Activated CD8-positive, alpha-beta memory T cell treated with anti-CD3 and anti-CD28 coated beads, Interleukin-2, amount 10 ng/mL, durations not matched to agents 7 days and 5 days (primary cell): ENCODE measurements at places on chromosomes 6 and 20.

GRCh38 chr6:43742931-43743632 is 26.9 kb upstream of the VEGFA start:
- no peaks in the 10 kb centered on the region for H3K36me3 ChIP-seq
- H3K4me3 ChIP-seq = no peak overlapping the region
- peaks cover 19% of the 10 kb centered on the region for H3K27me3 ChIP-seq
- no peaks in the 10 kb centered on the region for H3K4me1 ChIP-seq

DNA sequence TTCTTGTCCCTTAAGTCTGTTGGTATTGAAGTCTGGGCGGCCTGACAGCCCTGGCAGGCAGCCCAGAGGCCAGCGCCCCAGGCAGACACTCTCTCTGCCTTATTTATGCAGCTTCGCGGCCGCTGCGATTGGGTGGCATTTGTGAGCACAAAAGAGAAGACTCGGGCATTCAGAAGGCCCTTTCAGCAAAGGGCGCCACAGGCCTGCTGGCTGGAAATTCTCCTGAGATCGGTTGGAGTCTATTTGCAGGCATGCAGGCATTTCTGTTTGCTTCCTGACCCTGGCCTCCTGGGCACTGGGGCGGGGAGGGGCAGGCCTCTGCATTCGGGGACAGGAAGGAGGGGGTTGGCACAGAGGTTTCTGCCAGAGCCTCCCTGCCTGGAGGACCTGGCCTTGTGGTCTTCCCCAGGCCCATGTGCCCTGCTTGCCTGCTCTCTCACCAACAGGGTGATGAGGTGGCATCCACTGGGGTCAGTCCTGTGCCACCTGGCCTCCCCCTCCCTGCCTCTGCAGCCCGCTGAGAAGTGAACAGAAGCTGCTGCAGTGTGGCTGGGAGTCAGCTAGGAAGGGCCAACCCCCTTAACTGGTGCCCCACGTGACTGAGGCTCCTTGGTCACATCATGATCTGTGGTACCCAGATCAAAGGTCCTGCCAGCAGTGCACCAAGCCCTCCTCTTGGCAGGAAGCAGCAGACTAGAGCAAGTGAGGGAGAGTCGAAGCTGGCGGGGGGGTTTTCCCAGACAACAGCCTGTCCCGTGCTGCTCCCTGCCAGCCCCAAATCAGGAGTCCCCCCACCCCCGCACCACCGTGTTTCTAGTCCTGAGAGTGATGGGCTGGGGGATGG is 16.6 kb upstream of the CCDC167 start:
- H3K27ac ChIP-seq = peak overlapping the region; percentile 90
- H3K4me1 ChIP-seq = peaks cover 60% of the 10 kb centered on the region
- no peaks in the 10 kb centered on the region for H3K36me3 ChIP-seq
- peak; percentile 93 for DNase-seq
- H3K4me3 ChIP-seq = peak overlapping the region; percentile 66

DNA sequence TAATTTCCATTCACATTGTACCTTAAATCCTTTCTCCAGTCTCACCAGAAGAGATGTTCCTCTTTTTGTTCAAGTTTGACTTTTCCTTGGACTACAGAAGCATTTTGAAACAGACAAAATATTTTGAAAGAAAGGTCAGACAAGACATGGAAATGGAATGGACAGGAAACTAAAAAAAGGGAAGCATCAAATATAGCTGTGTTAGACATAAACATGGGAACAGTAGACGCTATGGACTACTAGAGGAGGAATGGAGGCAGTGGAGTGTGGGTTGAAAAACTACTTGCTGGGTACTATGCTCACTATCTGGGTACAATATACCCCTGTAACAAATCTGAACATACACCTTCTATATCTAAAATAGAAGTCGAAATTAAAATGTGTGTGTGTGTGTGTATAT is 4.1 kb upstream of the FAM135A start:
- H3K27me3 ChIP-seq = peaks cover 29% of the 10 kb centered on the region
- H3K36me3 ChIP-seq = peaks cover 2% of the 10 kb centered on the region
- no peak for DNase-seq
- no peak overlapping the region for H3K27ac ChIP-seq

GRCh38 chr20:46772901-46773300 is 63.5 kb downstream of the SLC2A10 start:
- H3K4me1 ChIP-seq = no peaks in the 10 kb centered on the region
- H3K4me3 ChIP-seq = no peak overlapping the region
- peaks cover 26% of the 10 kb centered on the region for H3K27me3 ChIP-seq
- no peak overlapping the region for H3K27ac ChIP-seq
- no peaks in the 10 kb centered on the region for H3K36me3 ChIP-seq

DNA sequence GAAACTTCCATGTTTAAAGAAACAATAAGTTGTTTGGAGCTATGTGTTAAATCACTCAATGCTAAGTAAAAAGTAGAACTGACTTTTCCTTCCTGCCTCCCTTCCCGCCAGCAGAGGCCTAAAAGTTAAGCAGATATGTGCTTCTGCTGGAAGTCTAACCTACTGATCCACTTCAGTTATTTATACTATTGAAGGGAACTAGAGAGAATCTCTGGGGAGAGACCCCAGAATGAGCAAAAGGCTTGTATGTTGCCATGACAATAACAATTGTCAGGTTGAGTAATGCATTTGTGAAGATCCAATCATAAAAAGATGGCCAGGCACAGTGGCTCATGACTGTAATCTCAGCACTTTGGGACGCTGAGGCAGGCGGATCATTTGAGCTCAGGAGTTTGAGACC is 24.7 kb downstream of the MGME1 start:
- no peaks in the 10 kb centered on the region for H3K27me3 ChIP-seq
- peaks cover 17% of the 10 kb centered on the region for H3K36me3 ChIP-seq
- H3K4me3 ChIP-seq = no peak overlapping the region
- peak overlapping the region; percentile 64 for H3K27ac ChIP-seq
- peaks cover 39% of the 10 kb centered on the region for H3K4me1 ChIP-seq

DNA sequence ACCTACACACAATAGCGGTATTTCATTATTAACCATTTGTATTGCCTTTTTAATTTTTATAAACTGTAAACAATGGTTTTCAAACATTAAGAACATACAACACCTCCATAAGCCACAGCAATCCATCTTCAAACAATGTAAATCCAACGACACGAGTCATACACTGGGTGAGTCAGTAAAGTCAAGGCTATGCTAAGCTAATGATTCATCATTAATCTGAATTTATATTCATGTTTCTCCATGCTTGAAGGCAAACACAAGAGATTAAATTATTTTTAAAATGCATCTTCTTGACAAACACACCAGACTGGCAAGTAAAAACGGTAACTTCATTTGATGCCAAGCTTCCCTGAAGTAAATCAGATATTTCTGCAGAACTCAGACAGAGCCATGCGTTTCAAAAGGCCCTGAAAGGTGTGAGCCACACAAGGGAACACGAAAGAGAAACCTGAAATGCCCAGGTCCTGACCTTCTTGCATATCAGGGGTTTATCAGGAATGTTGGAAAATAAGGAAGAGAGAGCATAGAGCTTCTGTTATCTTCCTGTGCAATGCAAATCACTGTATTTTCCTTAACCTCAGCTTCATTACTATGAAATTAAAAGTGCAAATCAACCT is 162.5 kb downstream of the ALDH8A1 start:
- no peaks in the 10 kb centered on the region for H3K4me1 ChIP-seq

DNA sequence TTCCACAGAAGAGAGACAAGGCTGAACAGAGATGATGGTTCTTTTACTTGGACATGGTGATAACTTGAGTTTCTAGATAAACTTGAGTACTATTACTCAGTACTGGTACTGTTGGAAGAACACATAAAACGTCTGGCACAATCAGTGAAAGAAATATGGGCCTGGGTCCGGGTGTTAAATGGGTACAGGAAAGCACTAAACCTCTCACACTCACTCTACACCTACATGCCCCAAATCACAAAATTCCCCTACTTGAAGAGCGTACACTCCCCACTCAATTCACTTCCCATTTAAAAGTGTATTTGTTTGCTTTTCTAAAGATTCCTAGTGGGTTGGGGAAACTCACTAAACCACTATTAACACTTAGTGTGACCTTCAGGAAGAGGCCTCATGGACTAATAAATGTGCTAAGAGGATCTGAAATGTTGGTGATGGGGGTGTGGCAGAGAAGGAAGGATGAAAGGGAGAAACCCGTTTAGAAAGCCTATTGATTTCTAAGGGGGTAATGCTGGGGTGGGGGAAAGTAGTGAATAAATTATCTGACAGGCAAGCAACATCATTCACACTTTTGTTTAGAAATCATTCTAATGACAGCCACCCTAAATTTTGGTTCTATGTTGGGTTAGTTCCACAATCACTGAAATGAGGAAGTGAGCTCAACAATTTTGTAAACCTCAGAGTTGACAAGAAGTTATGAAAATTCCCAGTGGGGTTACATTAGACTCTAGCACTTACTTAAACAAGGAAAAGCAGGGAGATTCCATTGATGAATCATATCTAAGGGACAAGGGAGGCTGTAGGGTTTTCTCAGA is 222.6 kb upstream of the MARCKS start:
- peaks cover 18% of the 10 kb centered on the region for H3K4me1 ChIP-seq
- peaks cover 12% of the 10 kb centered on the region for H3K27me3 ChIP-seq
- no peak overlapping the region for H3K27ac ChIP-seq
- no peak overlapping the region for H3K4me3 ChIP-seq
- no peak for DNase-seq

GRCh38 chr6:126252154-126252553 is 87.8 kb upstream of the CENPW start:
- no peaks in the 10 kb centered on the region for H3K27me3 ChIP-seq
- H3K36me3 ChIP-seq = no peaks in the 10 kb centered on the region
- H3K27ac ChIP-seq = no peak overlapping the region
- no peak for DNase-seq
- no peak overlapping the region for H3K4me3 ChIP-seq
- no peaks in the 10 kb centered on the region for H3K4me1 ChIP-seq

DNA sequence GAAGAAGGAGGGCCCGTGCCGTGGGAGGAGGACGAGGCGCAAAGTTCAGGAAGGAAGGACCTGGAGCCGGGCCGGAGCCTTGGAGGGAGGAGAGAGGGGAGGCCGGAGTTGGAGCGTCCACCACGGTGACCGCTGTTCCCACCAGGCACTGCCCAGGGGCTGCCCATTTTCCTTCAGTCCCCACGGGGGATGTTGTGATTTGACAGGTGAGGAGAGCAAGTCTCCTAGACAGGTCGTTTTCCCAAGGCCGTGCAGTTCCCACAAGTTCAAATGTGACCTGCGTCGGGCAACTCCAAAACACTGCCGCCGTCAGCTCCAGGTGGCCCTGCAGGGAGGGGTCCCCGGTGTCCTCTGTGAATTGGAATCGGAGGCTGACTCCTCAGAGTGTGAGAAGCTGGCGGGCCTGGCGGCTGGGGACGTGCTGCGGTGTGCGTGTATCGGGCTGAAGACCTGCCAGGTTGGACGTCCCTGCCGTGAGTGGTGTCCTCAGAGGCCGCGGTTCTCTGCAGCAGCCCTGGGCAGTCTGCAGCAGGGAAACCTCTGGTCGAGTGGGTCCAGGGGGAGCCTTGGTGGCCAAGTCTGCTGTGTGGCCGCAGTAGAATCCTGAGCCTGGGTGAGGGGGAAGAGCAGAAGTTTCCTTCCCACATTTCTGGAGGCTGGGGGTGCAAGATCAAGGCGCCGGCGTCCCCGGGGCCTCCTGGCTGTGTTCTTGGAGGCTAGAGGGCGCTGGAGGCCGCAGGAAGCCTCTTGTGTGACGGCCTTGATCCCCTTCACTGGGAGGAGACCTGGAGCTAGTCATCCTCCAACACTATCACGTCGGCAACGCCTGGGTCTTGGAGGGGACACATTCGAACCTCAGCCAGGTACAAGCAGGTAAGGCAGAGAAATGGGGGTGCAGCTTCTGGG is 115.1 kb upstream of the FRMD1 start:
- H3K4me3 ChIP-seq = no peak overlapping the region
- H3K36me3 ChIP-seq = no peaks in the 10 kb centered on the region
- H3K27me3 ChIP-seq = no peaks in the 10 kb centered on the region

DNA sequence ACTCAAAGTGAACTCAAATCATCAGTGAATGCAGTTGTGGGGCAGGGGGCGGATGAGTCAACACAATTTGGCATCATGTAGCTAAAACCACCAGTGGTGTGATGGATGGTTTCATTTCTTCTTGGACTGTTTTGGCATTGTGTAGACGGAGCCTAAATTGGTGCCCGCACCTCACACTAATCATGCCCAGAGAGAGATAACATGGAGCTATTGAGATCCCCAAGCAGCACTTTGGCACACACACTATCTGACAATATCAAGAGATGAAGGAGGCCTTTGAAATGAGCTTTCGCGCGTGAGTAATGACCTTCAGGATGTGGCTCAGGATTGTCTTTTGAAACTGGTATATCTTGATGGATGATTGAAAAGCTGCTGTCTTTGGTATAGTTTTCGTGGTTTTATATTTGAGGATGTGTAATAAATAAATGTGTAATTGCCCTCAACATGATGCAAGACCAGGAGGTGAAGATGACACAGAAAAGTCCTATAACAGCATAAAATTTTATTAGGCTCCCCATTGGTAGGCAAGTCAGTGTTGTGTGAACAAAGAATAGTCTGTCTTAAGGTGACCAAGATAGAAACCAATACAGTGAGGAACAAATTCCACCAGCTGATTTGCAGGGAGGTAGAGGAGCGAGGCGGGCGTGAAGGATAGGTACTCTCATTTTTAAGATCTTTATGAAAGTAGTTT is 174.2 kb downstream of the TSHZ2 start:
- no peaks in the 10 kb centered on the region for H3K36me3 ChIP-seq
- H3K27ac ChIP-seq = no peak overlapping the region
- H3K27me3 ChIP-seq = peaks cover 22% of the 10 kb centered on the region
- no peak for DNase-seq

DNA sequence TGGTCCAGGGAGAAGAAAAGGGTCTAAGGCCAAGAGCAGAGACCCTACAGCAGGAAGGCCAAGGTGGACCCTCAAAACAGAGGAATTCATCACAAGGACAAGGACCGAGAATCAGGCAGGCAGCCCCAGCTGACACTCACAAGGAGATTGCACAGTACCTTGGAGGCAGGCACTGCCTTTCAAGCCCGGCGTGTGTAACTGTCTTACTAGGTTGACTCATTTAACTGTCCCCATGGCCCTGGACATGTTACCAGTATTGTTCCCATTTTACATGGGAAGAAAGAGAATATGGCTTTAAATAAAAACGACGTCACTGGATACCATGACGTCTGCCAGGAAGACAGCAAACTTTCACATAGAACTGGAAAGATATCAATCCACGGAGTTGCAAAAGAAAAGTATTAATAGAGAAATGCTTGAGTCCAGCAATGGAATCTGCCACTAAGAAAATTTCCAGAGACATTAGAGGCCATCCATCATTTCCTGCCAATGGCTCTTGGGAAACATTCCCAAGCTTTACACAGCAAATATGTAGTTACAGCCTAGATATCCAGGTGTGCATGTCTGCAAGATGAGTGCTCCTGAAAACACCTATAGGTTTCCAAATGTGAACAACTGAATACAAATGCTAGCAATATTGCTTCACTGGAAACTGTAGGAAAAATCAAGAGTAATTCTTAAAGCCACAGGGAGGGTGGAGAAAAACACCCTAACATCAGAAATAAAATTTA is 111.5 kb upstream of the RPS6KA2 start:
- H3K27ac ChIP-seq = no peak overlapping the region
- peak; percentile 22 for DNase-seq
- no peak overlapping the region for H3K4me3 ChIP-seq
- no peaks in the 10 kb centered on the region for H3K36me3 ChIP-seq
- no peaks in the 10 kb centered on the region for H3K27me3 ChIP-seq
- H3K4me1 ChIP-seq = peaks cover 9% of the 10 kb centered on the region
